Erythroblast (primary cell): ENCODE measurements at places on chromosomes 2 and 18.

GRCh38 chr2:135190799-135191198 lies 138.7 kb downstream of the RAB3GAP1 start:
- no peak for DNase-seq

GRCh38 chr18:616380-616995 lies 19.7 kb downstream of the CLUL1 start:
- peak; percentile 73 for DNase-seq

DNA sequence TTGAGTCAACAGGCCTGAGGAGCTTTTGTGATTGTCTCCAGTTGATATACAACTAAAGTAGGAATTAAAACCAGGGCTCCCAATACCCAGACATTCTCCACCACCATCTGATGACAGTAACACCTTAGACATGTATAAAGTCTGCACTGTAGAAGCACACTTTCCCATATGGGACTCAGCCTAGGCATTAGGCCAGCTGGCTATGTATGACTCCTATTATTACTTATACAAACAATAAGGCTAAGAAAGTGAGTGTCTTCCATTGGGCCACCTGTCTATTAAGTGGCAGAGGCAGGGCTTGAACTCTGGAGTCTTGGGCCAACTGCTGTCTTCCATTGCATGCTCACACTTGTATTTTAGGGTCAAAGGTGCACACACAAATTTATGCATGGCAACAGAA lies 32.1 kb upstream of the COLEC12 start:
- DNase-seq = no peak

DNA sequence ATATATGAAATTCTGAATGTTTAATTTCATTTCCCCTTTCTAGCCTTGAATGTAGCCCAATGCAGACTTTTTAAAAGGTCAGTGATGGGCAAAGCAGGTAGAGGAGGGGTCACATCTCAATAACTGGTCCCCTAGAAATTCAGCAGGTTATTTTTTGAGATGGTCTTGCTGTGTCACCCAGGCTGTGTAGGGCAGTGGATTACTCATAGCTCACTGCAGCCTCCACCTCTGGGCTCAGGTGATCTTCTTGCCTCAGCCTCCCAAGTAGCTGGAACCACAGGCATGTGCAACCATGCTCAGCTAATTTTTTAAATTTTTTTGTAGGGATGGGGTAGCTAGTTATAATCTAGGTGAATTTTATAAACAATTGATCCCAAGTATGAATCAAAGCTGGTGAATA lies 8.8 kb downstream of the IAH1 start:
- no peak for DNase-seq

DNA sequence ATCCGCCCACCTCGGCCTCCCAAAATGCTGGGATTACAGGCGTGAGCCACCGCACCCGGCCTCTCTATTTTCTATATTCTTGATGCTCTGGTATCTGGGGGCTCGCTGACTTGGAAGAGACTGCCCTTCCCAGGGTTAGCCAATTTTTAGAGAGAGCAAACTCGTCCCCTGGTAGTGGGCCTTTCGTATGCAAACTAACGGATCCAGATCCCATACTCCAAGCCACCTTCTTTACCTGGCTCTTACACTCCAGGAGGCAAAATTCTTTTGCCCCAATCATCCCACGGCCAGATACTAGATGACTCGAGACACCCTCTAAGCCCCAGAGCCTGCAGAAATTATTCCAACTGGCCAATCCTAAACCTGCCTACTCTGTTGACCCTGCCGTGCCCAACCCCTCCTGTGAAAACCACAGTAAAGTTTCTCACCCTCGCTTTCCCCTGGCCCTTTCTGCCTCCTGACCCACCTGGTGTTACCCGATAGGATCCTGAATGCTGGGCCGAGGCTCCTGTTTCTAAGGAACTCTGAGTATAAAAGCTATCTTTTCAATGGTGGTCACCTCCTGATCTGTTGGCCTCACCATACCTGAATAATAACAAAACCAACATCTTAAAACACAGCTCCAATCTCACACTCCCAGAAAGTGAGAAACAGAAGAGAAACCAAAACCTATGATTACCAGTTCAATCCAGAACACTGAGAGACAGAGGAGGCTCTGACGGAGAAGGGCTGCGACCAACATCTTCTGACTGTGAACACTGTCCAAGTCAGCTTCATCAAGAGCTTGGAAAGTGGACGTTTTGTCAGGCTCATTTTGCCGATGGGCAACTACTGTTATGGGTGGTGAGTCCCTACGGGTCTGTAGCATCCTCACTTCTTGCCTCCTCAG lies 57.6 kb upstream of the ZNF532 start:
- no peak for DNase-seq

DNA sequence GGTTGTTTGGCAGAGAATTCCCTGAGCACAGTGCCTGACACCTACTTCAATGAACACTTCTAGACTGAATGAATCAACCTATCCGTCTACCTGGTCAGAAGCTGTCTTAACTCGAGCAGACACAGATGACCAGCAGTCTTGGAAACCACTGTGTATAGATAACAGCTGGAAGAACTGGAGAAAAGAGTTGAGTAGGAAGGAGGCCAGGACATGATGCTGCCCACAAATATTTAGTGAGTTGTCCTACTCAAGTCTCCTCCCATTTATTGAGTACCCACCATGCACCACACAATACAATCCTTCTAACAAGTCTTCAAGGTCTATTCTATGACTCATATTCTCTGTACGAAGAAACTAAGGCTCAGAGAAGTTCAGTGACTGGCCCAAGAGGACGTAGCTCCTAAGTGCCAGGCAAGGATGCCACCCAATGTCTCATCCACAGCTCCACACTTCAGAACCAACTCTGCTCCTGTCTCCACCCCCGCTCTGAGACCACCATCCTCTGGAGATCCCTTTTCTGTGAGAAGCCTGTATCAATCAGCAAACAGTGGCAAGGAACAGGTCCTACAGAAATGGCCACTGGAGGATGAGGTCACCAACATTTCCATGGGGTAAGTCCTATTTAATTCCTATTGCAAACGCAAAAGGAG lies 62.2 kb downstream of the GALNT14 start:
- DNase-seq = no peak
